ENCODE measurements at places on chromosomes 2 and 18. TPM values are rescaled to one million over a fixed set of nuclear protein-coding genes. Genes with fewer than 3 reads are reported as not detected.
A peak's percentile ranks its signal among the peaks of the same experiment; 100 is the strongest.

DNA sequence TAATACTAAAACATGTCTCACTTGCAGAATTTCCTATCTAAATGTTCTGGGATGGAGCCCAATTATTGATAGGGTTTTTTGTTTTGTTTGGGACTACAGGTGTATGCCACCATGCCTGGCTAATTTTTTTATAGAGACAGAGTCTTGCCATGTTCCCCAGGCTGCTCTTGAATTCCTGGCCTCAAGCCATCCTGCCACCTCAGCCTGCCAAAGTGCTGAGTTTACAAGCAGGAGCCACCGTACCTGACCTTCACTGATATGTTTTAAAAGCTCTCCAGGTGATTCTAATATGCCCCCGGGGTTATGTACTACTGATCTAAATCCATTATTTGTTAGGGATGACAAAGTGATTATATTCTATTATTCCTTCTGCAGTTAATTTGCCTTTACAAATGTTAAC is 2.2 kb downstream of the ELAC1 start:
- peak; percentile 26 for DNase-seq
- peaks cover 8% of the 10 kb centered on the region for H3K36me3 ChIP-seq
- no peaks in the 10 kb centered on the region for H3K27me3 ChIP-seq
- H3K4me1 ChIP-seq, result peaks cover 17% of the 10 kb centered on the region
- no peak overlapping the region for H3K4me3 ChIP-seq

DNA sequence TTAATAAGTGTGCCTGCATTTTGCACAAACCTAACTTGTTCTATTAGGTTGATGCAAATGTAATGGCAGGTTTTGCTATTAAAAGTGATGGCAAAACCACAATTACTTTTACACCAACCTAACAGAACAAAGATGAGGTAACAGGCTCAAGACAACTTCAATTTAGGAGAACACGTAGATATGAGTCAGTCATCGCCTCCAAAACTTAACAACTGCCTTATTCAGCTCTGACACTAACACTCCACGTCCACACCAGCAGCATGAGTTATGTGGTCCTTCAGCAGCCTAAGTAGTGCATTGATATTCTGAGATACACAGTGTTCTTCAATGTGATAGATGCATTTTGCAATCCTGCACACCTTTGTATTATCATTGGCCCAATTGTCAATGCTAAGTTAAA is 1175.1 kb upstream of the ACVR2A start:
- no peaks in the 10 kb centered on the region for H3K4me1 ChIP-seq
- no peak for DNase-seq
- no peak overlapping the region for H3K27ac ChIP-seq
- no peak overlapping the region for H3K4me3 ChIP-seq

DNA sequence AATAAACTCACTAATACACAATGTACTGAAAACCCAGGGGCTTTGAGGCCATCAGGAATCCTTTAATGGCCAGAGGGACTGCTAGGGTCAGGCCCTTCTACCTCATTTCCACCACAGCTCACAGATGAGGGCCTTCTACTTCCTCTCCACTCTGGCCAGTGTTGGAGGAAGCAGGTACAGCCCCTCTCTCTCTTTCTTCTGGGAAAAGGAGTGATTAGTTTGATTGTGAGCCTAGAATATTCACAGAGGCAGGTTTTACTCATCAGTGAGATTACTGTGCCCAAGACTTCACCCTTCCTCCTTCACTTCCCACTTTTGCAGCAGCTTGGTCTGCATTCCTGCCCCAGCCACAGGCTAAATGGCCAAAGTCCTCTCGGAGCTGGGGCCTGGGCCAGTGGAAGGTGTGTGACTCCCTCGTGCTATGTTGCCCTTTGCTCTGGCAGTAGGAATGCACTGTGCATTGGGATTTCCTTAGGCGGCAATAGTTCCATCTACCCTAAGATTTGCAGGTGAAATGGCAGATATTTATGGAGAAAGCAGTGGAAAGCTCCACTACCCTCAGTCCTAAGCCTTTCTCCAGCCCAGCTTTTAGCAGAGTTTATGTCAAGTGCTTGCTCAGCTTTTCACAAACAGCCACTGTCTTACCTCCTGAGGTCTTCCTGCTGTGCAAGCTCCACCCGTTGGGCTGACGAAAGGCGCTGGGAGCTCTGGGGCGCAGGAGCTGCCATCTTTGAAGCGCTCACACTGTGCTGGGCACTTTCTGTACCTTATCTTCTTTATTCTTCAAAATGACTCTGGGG is 36.2 kb upstream of the YES1 start:
- no peak overlapping the region for H3K27ac ChIP-seq
- H3K36me3 ChIP-seq, result no peaks in the 10 kb centered on the region
- H3K4me1 ChIP-seq, result peaks cover 10% of the 10 kb centered on the region
- H3K4me3 ChIP-seq, result no peak overlapping the region

DNA sequence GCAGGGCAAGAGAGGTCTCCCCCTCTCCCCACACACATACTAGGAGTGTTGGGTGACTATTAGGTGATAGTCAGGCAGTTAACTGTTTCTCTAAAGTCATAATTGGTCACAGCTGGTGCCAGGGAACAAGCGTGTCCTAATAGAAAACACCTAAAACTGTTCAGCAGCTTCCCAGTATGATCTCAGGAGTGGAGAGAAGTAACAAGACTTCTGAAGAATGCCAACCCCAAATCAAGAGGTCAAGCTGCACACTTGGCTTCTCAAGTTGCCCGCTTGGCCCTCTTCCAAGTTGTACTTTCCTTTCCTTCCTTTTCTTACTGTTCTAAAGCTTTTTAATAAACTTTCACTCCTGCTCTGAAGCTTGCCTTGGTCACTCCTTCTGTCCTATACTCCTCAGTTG is 22.4 kb upstream of the STAT1 start:
- no peaks in the 10 kb centered on the region for H3K4me1 ChIP-seq
- no peak for DNase-seq
- no peaks in the 10 kb centered on the region for H3K27me3 ChIP-seq
- peaks cover 24% of the 10 kb centered on the region for H3K36me3 ChIP-seq
- no peak overlapping the region for H3K27ac ChIP-seq

GRCh38 chr2:169732583-169733358 is 861 bp upstream of the KLHL23 start:
- DNase-seq, result no peak
- no peaks in the 10 kb centered on the region for H3K27me3 ChIP-seq
- peaks cover 13% of the 10 kb centered on the region for H3K4me1 ChIP-seq

- no peak overlapping the region for H3K27ac ChIP-seq
- no peak overlapping the region for H3K4me3 ChIP-seq
- no peaks in the 10 kb centered on the region for H3K36me3 ChIP-seq
- DNase-seq, result no peak
- no peaks in the 10 kb centered on the region for H3K27me3 ChIP-seq
- H3K4me1 ChIP-seq, result no peaks in the 10 kb centered on the region
These were observed 5.6 kb downstream of the ZAP70 start for GRCh38 chr2:97718942-97719341.

- no peaks in the 10 kb centered on the region for H3K36me3 ChIP-seq
- peak overlapping the region; percentile 74 for H3K27ac ChIP-seq
- H3K4me1 ChIP-seq, result peaks cover 36% of the 10 kb centered on the region
These were observed 382.1 kb downstream of the OSR1 start for GRCh38 chr2:18976168-18976961.

GRCh38 chr2:210049831-210050230 is 47.4 kb downstream of the RPE start:
- DNase-seq, result no peak
- no peaks in the 10 kb centered on the region for H3K27me3 ChIP-seq
- no peak overlapping the region for H3K4me3 ChIP-seq
- H3K4me1 ChIP-seq, result no peaks in the 10 kb centered on the region
- peaks cover 31% of the 10 kb centered on the region for H3K36me3 ChIP-seq
- no peak overlapping the region for H3K27ac ChIP-seq

- no peaks in the 10 kb centered on the region for H3K4me1 ChIP-seq
- no peak for DNase-seq
- H3K36me3 ChIP-seq, result no peaks in the 10 kb centered on the region
- no peak overlapping the region for H3K27ac ChIP-seq
- H3K4me3 ChIP-seq, result no peak overlapping the region
- H3K27me3 ChIP-seq, result peaks cover 5% of the 10 kb centered on the region
These were observed 94.8 kb upstream of the CXCR4 start for GRCh38 chr2:136212426-136213378.

- peaks cover 25% of the 10 kb centered on the region for H3K36me3 ChIP-seq
- no peaks in the 10 kb centered on the region for H3K27me3 ChIP-seq
- no peak overlapping the region for H3K4me3 ChIP-seq
- H3K27ac ChIP-seq, result no peak overlapping the region
- H3K4me1 ChIP-seq, result peaks cover 4% of the 10 kb centered on the region
These were observed 23.3 kb downstream of the MPHOSPH10 start for GRCh38 chr2:71153585-71154224.

GRCh38 chr18:34933909-34934661 is 107.1 kb upstream of the MAPRE2 start:
- no peak for DNase-seq
- H3K4me1 ChIP-seq, result no peaks in the 10 kb centered on the region

GRCh38 chr2:227450926-227451654 is 20.9 kb upstream of the AGFG1 start:
- H3K27me3 ChIP-seq, result no peaks in the 10 kb centered on the region
- no peaks in the 10 kb centered on the region for H3K36me3 ChIP-seq
- H3K4me1 ChIP-seq, result no peaks in the 10 kb centered on the region
- no peak overlapping the region for H3K4me3 ChIP-seq
- peak overlapping the region; percentile 64 for H3K27ac ChIP-seq
- no peak for DNase-seq

DNA sequence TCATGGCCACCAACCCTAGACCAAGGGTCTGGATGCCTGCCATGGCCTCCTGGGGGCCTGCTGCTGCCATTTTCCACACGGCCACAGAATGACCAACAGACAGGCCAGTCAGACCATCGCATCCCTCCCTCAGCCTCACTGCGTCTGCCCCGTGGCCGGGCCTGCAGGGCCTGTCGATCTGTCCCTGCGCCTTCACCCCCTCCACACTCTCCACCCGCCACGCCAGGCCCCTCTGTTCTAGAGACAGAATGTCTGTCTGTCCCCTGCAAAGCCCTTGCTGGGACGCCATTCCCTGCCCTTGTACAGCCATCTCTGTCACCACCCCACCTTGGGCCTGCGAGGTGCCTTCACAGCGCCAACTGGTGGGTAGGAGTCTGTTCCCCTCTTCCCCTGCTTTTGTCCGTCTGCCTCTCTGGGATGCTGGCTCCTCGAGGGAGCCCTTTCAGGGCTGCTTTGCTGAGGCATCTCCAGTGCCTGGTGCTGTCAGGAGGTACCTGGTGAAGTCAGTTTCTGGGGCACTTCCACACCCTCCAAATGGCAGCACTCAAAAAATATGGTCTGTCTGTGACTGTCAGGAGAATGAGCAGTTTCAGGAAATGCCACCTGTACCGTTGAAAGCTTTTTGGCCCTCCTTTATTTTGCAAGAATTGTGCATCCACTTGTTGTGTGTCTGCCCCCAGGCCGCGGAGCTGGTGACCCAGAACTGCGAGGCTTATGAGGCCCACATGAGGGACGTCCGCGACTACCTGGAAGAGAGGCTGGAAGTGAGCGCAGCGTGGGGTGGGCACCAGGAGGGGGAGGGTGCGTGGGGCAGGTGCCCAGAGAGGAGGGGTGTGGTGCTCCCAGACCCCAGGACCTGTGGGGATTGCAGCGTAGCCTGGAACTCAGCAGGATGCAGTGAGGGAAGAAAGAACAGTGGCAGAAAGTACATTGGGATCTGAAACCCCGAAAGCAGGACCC is 6.7 kb upstream of the ESPNL start:
- no peak for DNase-seq
- no peaks in the 10 kb centered on the region for H3K4me1 ChIP-seq
- H3K36me3 ChIP-seq, result no peaks in the 10 kb centered on the region
- no peak overlapping the region for H3K27ac ChIP-seq
- H3K4me3 ChIP-seq, result no peak overlapping the region

DNA sequence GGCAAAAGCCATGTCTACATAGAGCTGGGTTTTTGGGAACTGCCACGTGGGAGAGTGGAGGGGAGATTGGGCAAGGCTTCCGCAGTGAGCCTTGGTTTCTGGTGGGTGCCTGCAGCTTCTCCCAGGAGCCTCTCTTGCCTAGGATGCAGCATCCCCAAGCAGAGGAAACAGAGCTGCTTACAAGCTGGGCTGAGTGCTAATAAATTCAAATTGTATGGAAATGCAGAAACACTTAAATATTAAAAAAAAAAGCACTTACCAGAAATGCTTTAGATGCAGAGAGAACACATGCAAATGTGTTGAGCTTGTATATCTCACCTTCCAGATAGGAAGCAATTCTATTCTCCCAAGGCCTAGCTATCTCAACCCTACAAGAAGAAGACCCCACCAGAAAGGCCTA is 96.0 kb upstream of the ST3GAL5 start:
- DNase-seq, result no peak
- no peak overlapping the region for H3K27ac ChIP-seq
- peaks cover 22% of the 10 kb centered on the region for H3K27me3 ChIP-seq
- H3K36me3 ChIP-seq, result no peaks in the 10 kb centered on the region
- peaks cover 7% of the 10 kb centered on the region for H3K4me1 ChIP-seq

GRCh38 chr18:40612356-40612755 is 1342.7 kb upstream of the PIK3C3 start:
- H3K36me3 ChIP-seq, result no peaks in the 10 kb centered on the region
- H3K27ac ChIP-seq, result no peak overlapping the region
- no peak for DNase-seq
- no peaks in the 10 kb centered on the region for H3K27me3 ChIP-seq
- no peak overlapping the region for H3K4me3 ChIP-seq
- no peaks in the 10 kb centered on the region for H3K4me1 ChIP-seq

- H3K4me1 ChIP-seq, result no peaks in the 10 kb centered on the region
- no peak overlapping the region for H3K4me3 ChIP-seq
- DNase-seq, result no peak
- H3K36me3 ChIP-seq, result no peaks in the 10 kb centered on the region
- no peaks in the 10 kb centered on the region for H3K27me3 ChIP-seq
- H3K27ac ChIP-seq, result no peak overlapping the region
These were observed 103.7 kb upstream of the UGP2 start for GRCh38 chr2:63738019-63738418.

GRCh38 chr2:20410556-20411277 is 36.2 kb upstream of the RHOB start:
- H3K27ac ChIP-seq, result no peak overlapping the region
- no peak overlapping the region for H3K4me3 ChIP-seq
- no peak for DNase-seq
- H3K27me3 ChIP-seq, result no peaks in the 10 kb centered on the region

DNA sequence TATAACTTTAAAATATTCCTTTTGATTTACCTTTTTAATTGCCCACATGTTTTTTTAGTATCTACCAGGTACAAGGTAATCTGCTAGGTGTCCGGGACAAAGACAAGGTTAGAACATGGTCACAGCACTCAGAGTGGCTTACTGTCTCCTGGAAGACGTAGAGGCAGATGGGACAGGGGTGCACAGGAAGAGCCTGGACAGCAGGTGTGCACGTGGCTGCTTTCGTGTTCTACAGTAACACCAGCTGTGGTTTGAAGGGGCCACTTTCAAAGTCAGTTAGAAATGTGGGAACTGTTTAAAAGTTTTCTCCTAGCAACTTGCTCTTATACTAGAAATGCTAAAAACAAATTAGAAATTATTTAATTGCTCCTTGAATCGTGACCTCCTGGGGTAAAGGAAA is 102.9 kb upstream of the ALPP start:
- no peak overlapping the region for H3K4me3 ChIP-seq
- DNase-seq, result no peak
- no peaks in the 10 kb centered on the region for H3K36me3 ChIP-seq
- no peak overlapping the region for H3K27ac ChIP-seq
- H3K27me3 ChIP-seq, result no peaks in the 10 kb centered on the region
- peaks cover 5% of the 10 kb centered on the region for H3K4me1 ChIP-seq

LCT gene
- not detected for total RNA-seq

ONECUT2 gene
- total RNA-seq, result 0.05 TPM

GPR39 gene
- not detected for total RNA-seq

NOP58 gene
- total RNA-seq, result 18.7 TPM

DHRS9 gene
- 4.1 TPM for total RNA-seq

SEMA4C gene
- 43.8 TPM for total RNA-seq

GTF2A1L gene
- not detected for total RNA-seq

RMDN2 gene
- total RNA-seq, result 4.1 TPM

MATN3 gene
- total RNA-seq, result not detected

FBXO48 gene
- 0.76 TPM for total RNA-seq

SH2D6 gene
- total RNA-seq, result not detected
